ENCODE measurements at places on chromosomes 2 and 18. TPM values are rescaled to one million over a fixed set of nuclear protein-coding genes. Genes with fewer than 3 reads are reported as not detected.

The PSTPIP2 gene
- 3.4 TPM for total RNA-seq

The TCF7L1 gene
- total RNA-seq = 13.2 TPM

The KIF5C gene
- total RNA-seq = 0.21 TPM

The CD207 gene
- total RNA-seq = not detected

The NEDD4L gene
- total RNA-seq = 95.9 TPM

The RBM45 gene
- total RNA-seq = 11.2 TPM

The SERPINB13 gene
- not detected for total RNA-seq

The GALR1 gene
- total RNA-seq = not detected
